GF-D8 (cell line): ENCODE measurements at places on chromosomes 7 and 10.

DNA sequence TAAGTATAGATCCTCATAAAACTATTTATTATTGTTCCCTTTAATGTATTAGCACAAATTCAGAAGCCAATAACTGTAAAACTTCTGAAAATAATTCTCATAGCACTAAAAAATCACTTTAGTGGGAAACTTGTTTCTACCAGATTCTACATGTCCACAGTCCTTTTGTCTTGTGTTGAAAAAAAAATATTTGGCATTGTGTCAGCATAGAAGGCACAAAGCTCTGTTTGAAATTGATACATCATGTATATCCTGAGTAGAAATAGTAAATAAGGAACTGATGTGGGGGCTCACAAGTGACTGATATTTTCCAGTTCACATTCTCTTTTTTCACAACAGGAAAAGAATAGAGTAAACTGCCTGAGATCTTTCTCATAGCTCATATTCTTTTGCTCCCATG lies 134.6 kb downstream of the GRM3 start:
- no peak for DNase-seq

DNA sequence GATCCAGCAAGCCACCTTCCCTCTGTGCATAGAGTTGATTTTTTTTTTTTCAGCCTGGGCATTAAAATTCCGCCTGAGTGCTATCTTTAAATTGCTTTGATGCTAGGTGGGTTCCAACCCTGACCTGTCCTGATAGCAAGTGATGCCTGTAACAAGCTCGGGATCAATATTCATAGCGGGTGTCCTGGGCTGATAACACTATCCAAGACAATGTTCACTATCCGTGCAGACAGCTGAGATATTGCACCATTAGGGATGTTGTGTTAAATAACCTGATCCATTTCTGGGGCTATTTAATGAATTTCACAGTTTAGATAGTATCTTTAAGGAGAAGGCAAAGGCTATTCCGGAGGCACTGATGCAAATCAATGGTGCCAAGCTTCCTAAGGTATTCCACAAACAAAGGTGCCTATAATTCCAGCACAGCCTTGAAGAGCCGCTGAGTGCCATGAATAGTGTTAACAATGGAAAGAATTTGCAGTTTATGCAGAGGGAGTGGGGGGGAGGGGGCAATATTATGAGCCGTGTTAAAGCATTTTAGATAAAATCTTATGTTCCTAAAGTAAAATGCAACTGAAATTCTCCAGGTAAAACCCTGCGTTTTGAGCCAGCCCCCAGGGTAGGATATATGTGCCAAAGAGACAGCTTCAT lies 4.2 kb upstream of the NKX1-2 start:
- no peak for DNase-seq

GRCh38 chr10:51602326-51602725 lies 97.1 kb downstream of the CSTF2T start:
- DNase-seq, result no peak

GRCh38 chr10:78707745-78708144 lies 361.0 kb upstream of the ZMIZ1 start:
- no peak for DNase-seq

GRCh38 chr10:102537367-102537766 lies 33.6 kb downstream of the SUFU start:
- DNase-seq, result no peak

- DNase-seq, result no peak
Measured at GRCh38 chr10:4765428-4765827, 60.6 kb upstream of the AKR1E2 start.

- DNase-seq, result no peak
Measured at GRCh38 chr10:49055221-49055849, 60.0 kb downstream of the VSTM4 start.

DNA sequence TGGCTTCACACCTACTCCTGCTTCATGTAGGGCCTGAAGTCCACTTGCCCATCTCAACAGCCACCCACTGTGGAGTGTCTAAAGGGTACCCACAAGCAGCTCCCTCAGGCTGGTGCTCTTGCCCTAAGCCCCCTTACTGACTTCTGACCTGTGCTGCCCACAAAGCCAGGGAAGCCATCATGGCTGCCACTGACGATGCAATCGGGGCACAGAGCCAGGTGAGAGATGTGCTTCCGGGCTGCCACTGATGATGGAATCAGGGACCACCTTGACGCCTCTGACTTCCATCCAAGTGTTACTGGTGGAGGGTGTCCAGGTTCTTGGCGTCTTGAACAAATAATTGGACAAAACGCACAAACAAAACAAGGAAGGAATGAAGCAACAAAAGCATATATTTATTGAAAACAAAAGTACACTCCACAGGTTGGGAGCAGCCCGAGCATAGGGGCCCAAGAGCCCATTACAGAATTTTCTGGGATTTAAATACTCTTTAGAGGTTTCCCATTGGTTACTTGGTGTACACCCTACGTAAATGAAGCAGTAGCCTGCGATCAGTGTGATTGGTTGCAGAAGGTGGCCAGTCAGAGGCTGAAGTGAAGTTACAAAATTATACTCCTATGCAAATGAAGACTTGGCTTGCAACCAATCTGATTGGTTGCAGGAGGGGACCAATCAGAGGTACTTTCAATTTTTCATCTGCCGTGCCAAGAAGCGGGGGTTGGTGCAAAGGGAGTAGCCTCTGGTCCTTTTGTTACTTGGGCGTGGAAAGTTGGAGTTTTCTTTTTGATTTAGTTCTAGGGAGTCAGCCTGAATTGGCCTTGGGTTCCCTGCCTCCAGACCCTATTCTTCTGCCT lies 4.5 kb downstream of the CPA2 start:
- DNase-seq, result no peak

GRCh38 chr7:90788052-90788451 lies 191.9 kb downstream of the CDK14 start:
- DNase-seq, result no peak

GRCh38 chr10:8075282-8076260 lies 21.1 kb downstream of the GATA3 start:
- no peak for DNase-seq

DNA sequence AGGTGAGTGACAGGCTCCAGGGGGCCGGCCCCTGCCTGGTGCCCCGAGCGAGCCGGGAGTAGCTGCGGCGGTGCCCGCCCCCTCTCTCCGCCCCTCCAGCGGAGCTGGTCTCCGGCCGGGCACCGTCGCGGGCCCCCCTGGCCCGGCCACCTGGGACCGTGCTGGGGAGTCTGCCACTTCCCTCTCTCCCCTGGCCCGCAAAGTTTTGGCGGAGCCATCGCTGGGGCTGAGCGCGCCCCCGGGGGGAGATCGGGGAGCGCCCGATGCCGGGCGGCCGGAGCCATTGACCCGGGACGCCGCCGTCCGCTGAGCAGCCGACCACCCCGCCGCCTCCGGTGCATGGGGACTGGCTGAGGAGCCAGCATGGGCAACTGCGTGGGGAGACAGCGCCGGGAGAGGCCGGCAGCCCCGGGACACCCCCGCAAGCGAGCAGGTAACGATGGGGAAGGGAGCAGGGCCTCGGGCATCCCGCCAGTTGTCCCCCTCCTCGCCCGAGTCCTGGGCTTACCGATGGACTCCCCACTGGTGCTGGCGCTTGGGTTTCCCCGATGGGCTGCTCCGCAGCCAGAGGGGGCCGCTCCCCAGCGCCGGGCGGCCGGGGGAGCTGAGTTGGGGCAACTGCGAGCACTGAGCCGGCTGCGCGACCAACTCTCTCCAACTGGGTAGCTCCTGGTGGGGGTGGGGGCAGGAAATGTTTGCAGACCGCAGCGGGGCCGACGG lies at the start of gene UBTD1:
TSS of gene UBTD1 (plus strand) at position 84 of the 720 bp plus-strand sequence. CDS start at position 364, 280 bp downstream.
- no peak for DNase-seq

- peak; percentile 82 for DNase-seq
Measured at GRCh38 chr10:12448729-12449391, 99.5 kb downstream of the CAMK1D start.

DNA sequence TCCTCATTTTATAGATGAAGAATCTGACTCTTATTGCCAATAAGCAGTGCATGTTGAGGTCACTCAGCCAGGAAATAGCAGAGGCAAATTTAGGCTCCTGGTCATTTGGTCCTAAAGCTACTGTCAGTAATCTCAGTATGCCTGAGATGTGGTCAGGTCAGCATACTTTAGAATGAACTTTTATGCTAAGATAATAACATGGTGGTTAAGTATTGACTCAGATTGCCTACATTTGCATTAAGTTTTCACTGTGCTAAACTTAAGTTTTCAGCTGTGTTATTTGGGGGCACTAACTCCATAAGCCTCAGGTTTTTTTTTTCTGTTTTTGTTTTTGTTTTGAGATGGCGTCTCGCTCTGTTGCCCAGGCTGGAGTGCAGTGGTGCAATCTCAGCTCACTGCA lies 35.9 kb upstream of the CCSER2 start:
- no peak for DNase-seq

GRCh38 chr7:37815671-37816371 lies 32.6 kb upstream of the NME8 start:
- DNase-seq, result no peak

DNA sequence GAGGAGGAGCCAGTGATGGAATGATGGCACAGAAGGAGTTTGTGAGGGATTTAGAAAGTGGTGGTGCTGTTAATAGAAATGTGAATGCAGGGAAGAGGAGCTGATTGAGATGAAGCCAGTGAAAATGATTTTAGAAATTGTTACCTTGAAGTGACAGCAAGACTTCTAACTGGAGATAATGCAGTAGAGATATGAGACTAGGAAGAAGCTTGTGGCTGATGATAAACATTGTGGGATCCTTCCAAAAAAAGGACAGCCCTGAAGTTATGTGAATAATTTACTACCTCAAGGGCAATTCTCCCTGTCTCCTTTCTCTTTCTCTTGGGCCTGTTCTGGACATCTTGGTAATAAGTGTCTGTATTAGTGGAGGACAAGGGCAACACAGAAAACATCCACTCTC lies 138.6 kb downstream of the LSMEM1 start:
- DNase-seq, result no peak

DNA sequence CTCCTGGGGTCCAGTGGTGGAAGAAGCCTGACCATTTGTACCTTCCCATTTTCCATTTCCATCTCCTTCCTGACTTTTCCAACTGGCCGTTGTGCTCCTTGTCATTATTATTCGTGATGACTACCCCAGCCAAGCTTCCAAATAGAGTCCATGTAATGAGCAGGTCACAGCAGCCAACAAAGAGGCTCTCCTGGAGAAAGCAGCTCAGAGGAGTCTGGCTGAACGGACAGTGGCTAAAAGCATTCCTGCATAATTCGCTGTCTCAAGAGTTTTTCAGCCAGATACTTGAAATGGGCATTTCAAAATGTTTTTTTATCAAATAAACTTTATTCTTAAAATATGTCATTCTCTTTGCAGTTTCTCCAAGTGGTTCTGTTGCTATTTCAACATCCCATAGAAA lies 458.6 kb downstream of the INHBA start:
- no peak for DNase-seq

DNA sequence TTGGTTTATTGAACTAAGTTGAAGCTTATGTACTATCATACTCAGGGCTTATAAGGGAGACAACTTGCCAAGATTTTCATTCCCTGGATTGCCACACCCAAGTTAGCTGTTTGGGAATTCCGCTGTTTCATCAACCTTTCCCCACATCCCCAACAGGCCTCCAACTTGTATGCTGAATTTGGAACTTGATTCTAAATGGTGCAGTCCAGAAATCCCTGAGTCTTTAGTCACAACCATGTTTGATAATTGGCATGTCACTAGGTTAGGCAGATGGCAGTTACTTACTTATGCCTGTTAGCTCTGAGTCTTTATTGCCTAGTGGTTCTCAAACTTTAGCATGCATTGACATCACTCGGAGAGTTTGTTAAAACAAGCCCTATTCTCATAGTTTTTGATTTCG lies 135.4 kb upstream of the PRPS1L1 start:
- no peak for DNase-seq

GRCh38 chr10:126434235-126434634 lies 46.0 kb upstream of the ADAM12 start:
- DNase-seq, result no peak

DNA sequence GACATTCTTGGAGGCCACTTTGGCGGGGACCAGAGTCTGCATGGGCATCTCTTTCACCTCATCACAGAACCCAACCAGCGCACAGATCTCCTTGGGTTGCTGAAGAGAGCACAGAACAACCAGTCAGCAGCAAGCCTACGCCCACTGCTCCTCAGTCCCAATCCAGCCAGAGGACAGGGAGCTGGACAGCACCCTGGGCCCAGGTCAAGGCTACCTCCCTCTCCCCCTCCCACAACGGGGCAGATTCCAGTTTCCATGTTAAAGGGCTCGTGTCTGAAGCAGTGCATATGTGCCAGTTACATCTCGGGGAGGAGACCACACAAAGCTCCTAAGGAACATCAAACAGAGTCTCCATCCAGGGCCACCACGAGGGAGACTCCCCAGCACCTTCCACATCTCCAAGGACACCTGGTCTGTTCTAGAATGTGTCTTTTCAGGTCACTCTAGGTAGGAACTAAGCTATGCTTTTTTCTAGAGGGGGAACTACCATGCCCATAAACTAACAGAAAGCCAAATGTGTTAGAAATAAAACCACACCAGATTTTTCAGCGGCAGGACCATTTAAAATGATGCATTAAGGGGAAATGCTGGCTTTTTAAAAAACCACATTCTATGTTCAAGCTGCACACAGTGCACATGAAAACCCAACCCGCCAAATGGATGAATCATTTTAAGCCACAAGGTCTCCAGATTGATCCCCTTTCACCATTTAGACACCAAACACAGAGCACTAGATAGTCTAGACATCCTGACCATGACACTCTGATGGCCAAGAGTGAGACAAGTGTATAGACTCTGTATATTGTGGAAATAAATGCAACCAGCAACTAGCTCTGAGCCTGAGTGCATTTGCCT lies 28.9 kb downstream of the PSAP start:
- DNase-seq, result no peak

- DNase-seq, result no peak
Measured at GRCh38 chr10:125466685-125467084, 216.3 kb downstream of the TEX36 start.

GRCh38 chr10:114320249-114321116 lies 81.4 kb downstream of the VWA2 start:
- DNase-seq, result no peak

DNA sequence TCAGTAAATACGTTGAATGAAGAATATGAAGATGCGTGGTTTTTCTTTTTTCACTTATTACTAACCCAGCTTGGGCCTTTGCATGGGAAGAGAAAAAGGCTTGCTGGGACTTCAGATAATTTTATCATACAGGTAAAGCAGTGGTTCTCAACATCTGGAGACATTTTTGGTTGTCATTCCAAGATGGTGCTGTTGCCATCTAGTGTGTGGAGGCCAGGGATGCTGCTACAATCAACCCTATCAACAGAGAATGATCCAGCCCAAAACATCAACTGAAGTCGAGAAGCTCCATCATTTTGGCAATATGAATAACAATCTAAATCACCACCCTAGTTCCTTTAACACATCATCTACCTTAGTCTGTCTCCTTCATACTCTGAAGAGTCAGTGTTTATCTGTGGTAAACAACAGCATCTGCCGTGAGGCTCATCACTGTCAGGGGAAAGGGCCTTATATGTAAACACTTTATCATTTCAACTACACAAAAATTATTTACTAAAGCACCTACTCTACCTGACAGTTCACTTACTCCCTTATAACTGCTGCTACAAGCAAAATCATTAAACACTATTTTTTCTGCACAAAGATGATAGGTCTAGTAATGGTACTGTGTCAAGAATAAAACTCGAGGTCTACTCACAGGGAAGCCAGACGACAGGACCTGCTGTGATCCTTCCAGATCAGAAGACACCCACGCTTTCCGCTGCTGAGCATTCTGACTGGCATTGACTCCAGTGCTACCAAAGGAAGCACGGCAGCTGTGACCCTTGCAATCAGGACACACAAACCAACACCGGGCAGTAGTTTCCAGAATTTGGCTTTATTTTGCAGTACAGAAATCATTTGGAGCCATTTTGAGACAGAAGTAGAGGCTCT lies 48.6 kb downstream of the GDI2 start:
- no peak for DNase-seq
